Tongue (tissue), 3 donors: ENCODE measurements at places on chromosomes 1 and 21. TPM values are rescaled to one million over a fixed set of nuclear protein-coding genes. Genes with fewer than 3 reads are reported as not detected.

DNA sequence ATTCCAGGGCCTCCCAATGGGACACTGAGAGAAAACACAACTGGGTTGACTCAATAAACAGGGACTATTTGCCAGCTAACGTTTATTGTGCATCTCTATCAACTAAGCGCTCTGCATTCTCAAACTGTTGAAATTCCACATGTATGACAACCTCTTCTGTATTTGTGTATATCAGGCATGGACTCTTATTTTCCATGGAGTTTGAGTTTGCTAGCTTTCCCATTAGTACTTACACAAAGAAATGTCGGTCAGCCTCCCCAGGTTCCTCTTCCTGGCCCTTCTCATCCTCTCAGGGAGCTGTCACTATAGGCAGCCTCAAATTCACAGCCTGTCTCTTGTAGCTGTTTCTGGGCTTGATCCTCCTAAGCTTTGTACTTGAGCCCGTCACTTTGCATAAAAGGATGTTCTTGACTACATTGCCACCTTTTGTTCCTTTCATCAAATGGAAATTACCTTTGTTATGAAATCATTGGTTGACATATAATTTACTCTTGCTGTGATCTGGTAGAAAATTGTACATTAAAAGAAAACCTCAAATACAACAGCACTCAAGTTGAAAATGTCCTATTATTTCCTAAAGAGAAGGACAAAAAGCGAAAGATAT lies 60.0 kb upstream of the NTPCR start:
- DNase-seq, result no peak

DNA sequence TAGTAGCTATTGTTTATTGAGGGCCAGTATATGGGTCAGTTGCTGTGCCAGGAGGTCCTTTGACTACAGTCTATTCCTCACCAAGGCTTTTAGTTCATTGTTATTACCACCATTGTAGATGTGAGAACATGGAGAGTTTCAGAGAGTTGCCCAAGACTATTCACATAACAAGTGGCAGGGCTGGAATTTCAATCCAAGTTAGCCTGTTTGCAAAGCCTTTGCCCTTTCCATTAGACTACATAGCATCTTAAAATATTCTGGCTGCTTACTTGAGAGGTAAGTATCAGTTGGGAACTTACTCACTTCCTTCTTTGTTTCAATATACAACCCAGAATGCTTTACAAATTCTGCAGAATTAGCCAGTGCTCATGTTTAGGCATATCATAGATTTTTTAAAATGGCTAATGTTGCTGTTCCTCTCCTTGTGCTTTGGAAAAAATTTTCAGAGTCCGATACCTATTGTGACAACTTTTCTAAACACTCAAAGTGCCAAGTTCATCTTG lies 141.2 kb downstream of the FGGY start:
- DNase-seq, result no peak

- DNase-seq, result no peak
Measured at GRCh38 chr1:117788014-117788413, 141.4 kb downstream of the GDAP2 start.

DNA sequence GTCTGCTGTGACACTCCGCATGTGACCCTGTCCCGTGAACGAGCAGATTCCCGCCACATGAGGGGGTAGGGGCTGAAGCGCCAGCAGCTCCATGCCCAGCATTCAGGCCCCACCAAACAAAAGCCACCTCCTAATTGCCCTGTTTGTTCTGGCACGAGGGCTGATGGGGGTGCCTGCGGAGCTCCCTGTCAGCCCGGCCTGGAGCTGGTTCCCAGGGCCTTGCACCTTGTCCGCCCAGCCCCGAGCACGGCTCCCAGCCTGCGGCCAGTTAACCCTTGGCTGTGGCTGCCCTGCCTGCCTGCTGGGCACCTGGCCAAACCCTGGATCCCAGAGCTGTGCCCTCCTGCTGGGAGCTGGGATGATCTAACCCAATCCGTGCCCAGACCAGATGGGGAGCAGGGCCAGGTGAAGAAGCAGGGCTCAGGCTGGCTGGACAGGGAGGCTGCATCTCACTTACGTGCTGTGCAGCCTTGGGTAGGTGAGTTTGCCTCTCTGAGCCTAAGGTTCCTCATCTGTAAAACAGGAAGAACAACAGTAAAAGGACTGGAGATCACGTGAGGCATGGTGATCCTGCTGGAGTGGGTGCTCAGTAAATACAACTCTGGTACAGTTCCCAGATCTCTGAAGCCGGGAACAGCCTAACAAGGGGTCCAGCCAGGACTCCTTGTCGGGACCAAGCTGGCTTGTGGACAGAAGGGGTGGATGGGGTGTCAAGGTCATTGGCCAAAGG lies 110.9 kb upstream of the IFFO2 start:
- peak; percentile 39 for DNase-seq

DNA sequence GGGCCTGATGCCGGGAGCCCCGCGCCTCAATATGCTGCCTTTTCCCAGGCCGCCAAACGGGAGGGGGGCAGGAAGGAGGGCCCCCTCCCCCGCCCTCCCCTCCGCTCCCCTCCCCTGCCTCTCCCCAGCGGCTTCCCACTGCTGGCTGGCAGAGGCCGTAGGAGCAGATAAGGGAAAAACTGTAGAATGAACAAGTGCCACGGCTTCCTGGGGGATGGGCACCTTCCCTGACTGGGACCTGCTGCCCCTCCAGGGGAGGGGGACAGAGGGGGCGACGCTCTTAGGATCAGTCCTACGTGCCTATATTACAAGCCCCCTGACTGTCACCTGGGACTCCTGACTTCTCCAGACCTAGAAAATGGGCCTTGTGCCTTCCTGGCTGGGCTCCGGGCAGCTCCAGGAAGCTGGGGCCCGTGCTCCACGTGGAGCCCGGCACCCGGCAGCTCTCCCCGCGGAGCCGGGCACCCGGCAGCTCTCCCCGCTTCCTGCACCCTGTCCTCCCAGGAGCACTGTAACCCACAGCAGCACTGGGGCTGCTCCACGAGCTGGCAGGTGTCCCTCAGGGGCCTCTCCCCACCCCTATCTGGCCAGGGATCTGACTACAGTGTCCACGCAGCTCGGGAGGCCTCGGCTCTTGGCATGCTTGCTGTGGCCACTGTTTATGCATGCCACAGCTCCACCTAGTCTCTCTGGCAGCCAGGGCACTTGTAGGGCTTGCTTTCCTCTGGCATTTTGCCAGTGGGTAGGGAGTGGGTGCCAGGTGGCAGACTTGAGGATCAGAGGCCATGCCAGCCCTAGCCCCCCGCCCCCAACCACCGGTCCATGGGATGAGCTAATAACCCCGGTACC lies 674 bp upstream of the HES5 start:
- DNase-seq, result no peak

GRCh38 chr1:49408346-49408745 lies 615.4 kb downstream of the AGBL4 start:
- no peak for DNase-seq

- peak; percentile 70 for DNase-seq
Measured at GRCh38 chr1:202579806-202580205, 130.4 kb downstream of the SYT2 start.

GRCh38 chr1:19033926-19034680 lies 77.6 kb upstream of the IFFO2 start:
- peak; percentile 73 for DNase-seq

GRCh38 chr1:65564493-65564892 lies 144.0 kb downstream of the LEPR start:
- no peak for DNase-seq

DNA sequence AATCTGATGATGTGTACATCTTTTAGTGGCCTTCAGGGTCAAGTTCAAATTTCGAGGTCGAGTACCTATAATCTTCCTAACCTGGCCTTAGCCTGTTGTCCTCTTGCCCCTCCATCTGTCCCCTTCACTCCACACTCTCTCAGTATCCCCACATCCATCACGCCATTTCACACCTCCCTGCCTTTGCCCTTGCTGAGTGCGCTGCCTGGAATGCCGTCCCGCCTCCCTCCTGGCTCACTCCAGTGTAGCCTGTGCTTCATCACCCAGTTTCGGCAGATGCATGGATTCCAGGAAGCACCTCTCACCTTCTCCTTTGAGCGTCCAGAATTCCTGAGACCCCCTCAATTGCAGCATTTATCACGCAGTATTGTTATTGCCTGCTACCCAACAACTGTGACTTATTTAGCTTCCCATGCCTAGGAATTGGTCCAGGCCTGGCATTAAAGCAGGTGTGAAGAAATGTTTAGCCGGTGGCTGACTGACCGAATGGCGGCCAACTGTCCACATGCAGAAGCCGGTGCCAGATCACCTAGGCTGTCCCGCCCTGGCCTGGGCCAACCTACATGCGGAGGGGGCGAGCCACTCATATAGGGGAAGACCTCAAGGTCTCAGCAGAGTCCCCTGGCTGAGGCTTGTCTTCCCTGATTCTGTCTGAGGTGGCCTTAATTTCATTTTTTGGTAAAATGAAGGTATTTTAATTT lies 34.5 kb downstream of the MYOM3 start:
- DNase-seq, result no peak

Gene OR2L2
- total RNA-seq, result not detected

Gene KPRP
- 0.21 TPM for total RNA-seq
